Activated CD4-positive, alpha-beta T cell treated with anti-CD3 and anti-CD28 coated beads for 1 hour (primary cell): ENCODE measurements at places on chromosomes 11 and 22.
A peak's percentile ranks its signal among the peaks of the same experiment; 100 is the strongest.

DNA sequence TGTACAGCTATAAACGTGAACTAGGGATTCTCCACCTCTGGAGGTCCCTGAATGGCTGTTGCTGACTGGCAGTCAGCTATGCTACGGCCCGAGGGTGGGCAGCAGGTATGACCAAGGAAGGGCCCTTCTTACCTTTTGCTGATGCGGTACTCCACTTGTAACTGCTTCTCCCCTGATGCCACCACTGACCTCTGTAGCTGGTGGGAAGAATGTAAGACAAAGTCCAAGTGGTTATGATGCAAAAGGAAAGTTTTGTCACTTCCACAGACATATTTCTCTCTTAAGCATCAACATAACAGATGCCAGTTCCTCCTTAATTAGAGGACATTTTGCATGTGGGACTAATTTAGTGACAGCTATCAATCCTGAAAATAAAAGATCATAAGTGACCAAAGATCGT lies 32.2 kb downstream of the P4HA3 start:
- no peak for DNase-seq

- no peak for DNase-seq
Measured at GRCh38 chr22:28331695-28332094, 347.9 kb downstream of the TTC28 start.

DNA sequence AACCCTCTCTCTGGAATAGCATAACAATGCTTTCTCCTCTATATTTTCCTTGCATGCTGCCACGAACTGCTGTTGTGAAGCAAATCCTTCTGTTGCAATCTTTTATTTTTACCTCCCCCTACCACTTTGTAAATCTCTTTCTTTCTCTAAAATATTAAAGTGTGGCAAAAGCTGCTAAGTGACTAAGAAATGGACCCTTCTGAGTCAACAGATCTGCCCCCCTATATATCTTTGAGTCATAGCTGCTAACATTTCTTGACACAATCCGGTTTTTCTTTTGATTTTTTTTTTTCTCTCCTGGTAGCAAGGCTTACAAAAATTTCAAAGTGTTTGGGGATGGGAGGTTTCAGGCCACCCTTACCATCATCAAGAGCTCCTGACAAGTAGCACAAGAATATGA lies 39.0 kb upstream of the KIRREL3 start:
- no peak for DNase-seq

- no peak for DNase-seq
Measured at GRCh38 chr11:46845440-46845739, 690 bp downstream of the CKAP5 start.

- no peak for DNase-seq
Measured at GRCh38 chr11:132073787-132074186, 703.4 kb downstream of the NTM start.

- DNase-seq: no peak
Measured at GRCh38 chr11:16607675-16608644, 130.5 kb upstream of the C11orf58 start.

DNA sequence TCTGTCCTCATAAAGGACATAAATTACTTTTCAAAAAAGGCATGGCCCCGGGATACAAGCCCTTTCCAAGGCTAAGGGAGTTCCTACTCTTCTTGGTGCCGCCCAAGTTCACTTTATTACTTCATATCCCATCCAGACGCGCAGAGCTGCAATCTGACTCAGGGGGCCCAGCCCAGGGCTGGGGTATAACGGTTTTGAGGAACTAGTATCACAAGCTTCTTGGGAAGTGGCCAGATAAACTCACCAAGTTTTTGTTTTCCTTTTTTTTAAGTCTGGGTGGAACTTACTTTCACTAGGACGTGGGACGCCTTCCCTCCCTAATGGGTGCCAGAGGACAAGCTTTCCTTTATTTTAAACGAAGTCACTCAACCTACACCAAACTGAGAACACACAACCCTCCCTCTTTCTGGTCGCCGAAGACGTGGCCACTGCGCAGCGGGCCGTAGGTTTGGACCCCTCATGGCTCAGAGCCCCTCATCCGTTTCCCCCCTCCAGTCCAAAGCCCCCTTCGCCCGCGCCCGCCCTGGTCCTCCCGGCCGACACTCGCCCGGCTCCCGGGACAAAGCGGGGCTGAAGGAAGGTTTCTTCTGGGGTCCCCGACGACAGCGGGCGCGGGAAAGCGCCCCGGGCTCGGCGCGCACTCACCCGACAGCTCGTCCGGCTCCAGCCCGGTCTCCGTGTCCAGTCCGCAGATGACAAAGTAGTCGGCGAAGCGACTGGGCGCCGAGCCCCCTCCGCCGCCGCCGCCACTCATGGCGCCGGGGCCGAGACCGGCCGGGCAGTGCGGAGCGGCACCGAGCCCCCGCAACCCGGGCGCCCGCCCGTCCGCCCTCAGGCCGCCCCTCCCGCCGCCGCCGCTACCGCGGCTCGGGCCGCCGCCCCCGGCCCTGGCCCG lies 587 bp downstream of the DENND5A start:
- DNase-seq: no peak

DNA sequence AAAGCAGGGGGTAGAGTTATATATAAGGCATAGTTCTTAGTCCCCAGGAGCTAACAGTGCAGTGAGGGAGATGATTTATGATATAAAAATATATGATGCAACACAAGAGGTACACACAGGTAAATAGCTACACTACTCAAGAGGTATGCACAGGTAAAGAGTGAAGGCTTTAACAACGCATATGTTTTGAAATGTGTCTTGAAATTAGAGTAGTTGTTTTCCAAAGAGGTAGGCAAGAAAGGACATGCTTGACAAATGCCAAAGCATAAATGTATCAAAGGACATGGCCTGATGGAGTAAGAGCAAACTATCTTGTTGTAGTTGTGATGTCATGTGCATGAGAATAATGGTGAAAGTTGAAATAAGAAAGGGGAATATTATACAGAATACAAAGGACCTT lies 104.3 kb upstream of the C11orf87 start:
- no peak for DNase-seq

GRCh38 chr22:37454857-37455686 lies 27.8 kb upstream of the ELFN2 start:
- no peak for DNase-seq

GRCh38 chr22:31987218-31987617 lies 42.9 kb downstream of the YWHAH start:
- DNase-seq: no peak

GRCh38 chr11:122209619-122210366 lies 93.8 kb upstream of the BLID start:
- DNase-seq: no peak

GRCh38 chr11:31995525-31996094 lies 95.3 kb upstream of the RCN1 start:
- no peak for DNase-seq

GRCh38 chr11:113994077-113994954 lies 19.4 kb downstream of the HTR3A start:
- peak; percentile 21 for DNase-seq

GRCh38 chr22:47783433-47784366 lies 1021.2 kb downstream of the TBC1D22A start:
- no peak for DNase-seq

DNA sequence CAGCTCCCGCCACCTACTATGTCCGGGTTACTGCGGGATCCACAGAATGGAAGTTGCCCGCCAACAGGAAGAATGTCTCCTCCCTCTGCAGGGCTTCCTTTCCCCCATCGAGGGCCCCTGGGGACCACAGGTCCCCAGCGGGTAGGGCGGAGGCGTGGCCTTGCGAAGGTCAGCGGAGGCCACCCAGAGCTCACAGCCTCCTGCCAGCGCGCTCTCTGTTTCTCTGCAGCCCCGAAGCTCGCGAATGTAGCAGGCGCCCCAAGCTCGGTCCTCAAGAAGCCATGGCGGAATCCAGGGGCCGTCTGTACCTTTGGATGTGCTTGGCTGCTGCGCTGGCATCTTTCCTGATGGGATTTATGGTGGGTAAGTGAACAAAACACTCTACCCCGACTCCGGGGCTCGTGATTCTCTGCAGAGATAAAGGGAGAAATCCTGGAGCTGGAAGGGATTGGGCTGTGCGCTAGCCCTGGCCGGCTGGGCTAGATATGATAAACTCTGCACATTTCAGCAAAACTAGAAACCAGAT lies at the start of gene NAALAD2:
Gene NAALAD2, plus strand, starts transcription at position 186 of the 526 bp plus-strand sequence. Its CDS starts 96 bp downstream, at position 282.
- no peak for DNase-seq

GRCh38 chr11:64870176-64870892 lies 8.1 kb downstream of the EHD1 start:
- no peak for DNase-seq

- peak; percentile 29 for DNase-seq
Measured at GRCh38 chr11:63738720-63739360, 29.7 kb downstream of the ZFTA start.

GRCh38 chr22:40107851-40108378 lies 69.8 kb upstream of the TNRC6B start:
- DNase-seq: no peak

GRCh38 chr11:69243496-69244200 lies 50.3 kb upstream of the MYEOV start:
- DNase-seq: no peak

DNA sequence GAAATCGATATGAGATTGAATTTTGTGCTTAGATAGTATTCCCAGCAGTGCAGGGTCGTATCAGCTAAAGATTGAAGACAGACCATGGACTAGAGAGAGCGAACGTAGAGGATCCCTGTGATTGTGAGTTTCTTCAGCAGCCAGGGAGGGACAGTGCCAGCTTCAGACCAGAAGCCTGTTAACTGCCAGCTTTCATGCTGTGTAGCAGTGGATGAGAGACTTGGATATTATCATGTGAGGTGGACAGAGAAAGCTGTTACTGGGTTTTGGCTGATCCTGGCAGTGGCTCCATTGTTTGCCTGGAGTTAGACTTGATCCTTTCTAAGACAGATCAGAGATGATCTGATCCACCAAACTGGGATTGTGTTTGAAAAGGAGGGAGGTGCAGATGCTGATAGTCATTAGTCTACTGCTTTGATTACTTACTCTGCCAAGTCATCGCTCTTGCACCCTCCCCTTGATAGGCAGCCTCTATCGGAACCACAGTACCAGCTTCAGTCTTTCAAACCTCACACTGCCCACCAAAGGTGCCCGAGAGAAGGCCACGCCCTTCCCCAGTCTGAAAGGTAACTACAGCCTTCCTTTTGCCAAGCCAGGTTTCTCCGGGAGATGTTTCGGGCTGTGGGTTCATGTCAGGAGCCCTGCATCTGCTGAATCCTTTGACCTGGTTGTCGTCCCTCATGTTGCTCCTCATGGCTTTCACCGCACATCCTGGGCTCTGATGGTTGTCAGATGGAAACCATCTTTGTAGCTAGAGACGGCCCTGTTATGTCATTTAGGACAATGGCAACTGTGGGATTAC lies 16.2 kb downstream of the MADD start:
- no peak for DNase-seq

DNA sequence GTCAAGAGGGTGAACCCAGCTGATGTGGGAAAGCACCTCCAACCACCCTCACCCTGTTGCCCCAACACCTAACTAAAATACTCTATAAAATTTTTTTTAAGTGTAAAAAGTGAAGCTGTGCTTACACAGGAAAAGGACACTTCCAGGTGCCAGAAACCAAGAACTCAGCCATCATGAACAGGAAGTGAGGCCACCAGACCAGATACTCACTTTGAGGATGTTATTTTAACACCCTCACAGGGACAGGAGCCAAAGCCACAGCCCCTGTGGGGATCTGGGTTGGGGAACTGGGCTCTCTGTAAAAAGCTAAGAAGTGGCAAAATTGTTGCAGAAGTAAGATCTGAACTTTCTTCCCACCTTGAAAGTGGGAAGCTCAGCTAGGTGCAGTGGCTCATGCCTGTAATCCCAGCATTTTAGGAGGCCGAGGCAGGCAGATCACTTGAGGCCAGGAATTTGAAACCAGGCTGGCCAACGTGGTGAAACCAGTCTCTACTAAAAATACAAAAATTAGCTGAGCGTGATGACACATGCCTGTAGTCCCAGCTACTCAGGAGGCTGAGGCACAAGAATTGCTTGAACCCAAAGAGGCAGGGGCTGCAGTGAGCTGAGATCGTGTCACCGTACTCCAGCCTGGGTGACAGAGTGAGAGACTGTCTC lies 3.8 kb downstream of the RSPH14 start:
- no peak for DNase-seq

DNA sequence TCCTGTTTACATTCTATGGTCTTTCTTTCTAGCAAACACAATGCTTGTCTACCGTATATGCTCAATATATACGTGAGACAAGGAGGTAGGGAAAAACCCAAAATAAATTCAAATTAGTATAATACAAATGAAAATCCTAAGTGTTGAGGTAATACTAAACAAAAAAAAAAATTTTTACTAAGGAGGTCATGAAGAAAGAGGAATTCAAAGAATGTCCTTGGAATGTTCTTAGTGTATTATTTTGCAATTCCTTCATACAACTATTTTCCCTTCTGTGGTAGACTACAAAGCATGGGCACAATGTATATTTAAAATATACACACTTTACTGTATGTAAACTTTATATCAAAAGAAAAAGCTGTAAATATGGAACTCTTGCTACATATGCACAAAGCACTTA lies 36.4 kb downstream of the PIK3C2A start:
- DNase-seq: no peak

- DNase-seq: no peak
Measured at GRCh38 chr11:92739491-92739890, 230.0 kb upstream of the MTNR1B start.

GRCh38 chr22:19843857-19844376 lies 10.8 kb downstream of the GNB1L start:
- DNase-seq: no peak

GRCh38 chr11:8328231-8328794 lies 64.6 kb upstream of the LMO1 start:
- DNase-seq: no peak

GRCh38 chr11:536841-537621 lies at the start of gene LRRC56:
TSS of gene LRRC56 (plus strand) at chr11:537527. CDS start at chr11:540685, 3,158 bp downstream.
- peak; percentile 83 for DNase-seq

DNA sequence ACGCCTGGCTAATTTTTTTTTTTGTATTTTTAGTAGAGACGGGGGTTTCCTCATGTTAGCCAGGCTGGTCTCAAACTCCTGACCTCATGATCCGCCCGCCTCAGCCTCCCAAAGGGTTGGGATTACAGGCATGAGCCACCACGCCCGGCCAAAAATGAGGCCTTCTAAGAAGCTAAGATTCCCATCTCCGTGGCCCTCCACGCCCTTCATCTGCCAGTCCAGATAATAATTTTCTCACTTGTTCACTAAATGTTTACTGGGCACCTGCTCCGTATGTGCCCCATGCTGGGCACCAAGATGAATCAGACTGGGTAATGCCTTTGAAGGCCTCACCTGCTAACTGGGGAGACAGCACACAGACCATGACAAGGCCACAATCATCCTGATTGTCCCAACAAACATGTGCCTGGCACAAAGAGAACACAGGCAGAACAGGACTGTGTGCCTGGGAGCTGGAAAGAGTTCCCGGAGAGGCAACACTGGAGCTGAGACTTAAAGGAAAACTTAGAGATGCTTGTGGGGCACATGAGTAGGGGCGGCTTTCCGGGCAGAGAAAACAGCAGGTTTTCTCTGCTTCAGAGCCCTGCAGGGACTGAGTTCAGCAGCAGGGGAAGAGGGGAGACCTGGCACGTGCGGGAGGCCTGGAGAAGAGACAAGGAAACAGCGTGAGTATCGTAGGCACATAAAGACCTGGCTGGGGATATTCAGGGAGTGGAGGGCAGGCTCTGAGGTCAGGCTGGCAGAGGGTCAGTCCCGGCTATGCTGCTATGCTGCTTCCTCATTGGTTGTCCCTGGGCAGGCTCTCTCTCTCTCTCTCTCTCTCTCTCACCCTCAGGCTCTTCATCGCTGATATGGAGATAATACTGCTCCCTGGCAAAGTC lies 2.4 kb downstream of the KIAA0930 start:
- no peak for DNase-seq

- DNase-seq: no peak
Measured at GRCh38 chr11:68051191-68052136, 12.6 kb downstream of the TCIRG1 start.

GRCh38 chr11:11976481-11977127 lies 31.8 kb downstream of the DKK3 start:
- no peak for DNase-seq
